Stimulated activated CD8-positive, alpha-beta memory T cell treated with anti-CD3 and anti-CD28 coated beads, Interleukin-4, amount 100 ng/mL, for 4 hours (primary cell): ENCODE measurements at places on chromosomes 12 and 14.

DNA sequence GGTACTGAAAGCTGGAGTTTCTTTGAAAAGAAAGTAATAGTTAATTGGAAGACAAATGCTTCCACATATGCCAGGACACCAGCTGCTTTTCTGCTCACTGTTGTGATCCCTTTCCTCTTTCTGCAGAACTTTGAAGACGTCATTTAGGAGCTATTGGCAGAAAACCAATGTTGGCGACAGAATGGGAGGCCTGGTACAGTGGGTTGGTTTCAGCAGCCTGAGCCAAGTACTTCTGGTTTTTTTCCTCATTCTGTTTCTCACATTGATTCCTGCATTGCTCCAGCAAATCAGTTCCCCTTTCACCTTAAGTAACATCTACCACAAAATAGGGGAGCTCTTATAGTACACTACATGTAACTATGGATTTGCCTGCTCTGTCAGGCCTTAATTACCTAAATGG is 96.9 kb downstream of the FIGNL2 start:
- no peak for DNase-seq

- DNase-seq, result no peak
Measured at GRCh38 chr14:77242752-77243151, 28.3 kb downstream of the NGB start.

DNA sequence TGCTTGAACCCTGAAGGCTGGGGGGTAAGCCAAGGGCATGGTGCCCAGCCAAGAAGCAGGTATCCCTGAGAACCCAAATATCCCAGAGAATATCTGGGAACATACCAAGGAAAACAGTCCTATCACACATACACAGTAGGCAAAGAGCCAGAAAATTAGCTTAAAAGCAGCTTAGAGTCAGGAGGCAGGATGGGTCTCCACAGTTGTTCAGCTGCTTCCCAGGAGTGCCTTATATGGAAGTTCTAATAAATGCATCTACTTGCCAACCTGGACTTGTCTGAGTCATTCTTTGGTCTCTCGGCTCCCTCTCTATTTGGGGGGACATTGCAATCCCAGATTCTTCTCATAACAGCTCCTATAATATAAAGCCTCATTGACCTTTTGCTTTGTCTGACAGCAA is 9.0 kb upstream of the GPR135 start:
- DNase-seq, result no peak

GRCh38 chr12:88501972-88502938 is 78.0 kb downstream of the KITLG start:
- DNase-seq, result no peak

DNA sequence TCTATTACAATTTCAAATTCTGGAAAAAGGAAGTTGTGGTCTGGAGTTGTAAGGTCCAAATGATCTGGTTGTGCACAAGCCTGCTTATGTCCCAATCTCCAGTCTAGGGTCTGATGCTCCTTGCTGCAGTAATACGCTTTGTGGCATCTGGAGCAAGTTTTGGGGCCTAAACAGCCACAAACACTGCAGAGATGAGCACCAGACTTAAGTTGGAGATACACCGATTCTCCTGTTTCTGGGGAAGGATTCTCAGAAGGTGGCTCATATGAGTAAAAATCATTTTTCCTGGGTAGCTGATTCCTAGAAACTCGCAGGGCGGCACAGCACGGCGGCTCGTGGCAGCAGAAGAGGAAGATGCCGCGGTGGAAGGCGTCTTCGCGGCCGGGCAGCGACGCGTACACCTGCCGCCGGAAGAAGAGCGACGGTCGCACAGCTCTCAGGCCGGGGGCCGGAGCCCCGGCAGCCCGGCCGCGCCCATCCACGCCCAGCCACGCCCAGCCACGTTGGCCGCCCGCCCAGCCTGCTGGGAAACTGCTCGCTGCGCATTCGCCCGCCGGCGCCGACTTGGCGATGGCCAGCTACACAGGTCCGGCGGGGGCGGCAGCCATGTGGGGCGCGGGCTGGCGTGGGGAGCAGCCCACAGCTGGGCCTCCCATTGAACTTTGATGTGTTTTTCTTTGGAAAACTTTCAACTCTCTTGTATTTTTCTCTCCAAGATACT is 129.0 kb downstream of the ASCL4 start:
- no peak for DNase-seq

DNA sequence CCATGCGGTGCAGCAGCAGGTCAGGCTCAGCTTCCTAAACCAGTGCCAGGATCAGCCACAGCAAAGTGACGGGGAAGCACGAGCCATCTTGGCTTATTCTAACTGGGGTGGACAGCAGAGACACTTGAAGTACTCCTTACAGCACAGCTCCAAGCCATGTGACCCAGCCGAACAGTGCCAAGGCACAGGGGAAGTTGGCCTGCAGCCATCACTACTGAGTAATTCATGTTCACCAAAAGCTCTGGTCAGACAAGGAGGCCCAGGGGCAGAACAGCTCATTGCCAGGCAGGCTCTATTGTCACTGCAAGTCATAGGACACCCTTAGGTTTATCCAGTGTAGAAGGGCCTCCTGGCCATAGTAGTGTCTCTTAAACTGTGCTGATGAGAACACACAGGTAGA is 23.4 kb upstream of the SLC35F4 start:
- DNase-seq, result no peak

GRCh38 chr14:52352061-52352491 is 38.0 kb downstream of the PTGER2 start:
- no peak for DNase-seq

GRCh38 chr12:131060011-131060703 is 106.5 kb downstream of the ADGRD1 start:
- DNase-seq, result no peak
